A172 (cell line): ENCODE measurements at places on chromosomes 7 and 10.

DNA sequence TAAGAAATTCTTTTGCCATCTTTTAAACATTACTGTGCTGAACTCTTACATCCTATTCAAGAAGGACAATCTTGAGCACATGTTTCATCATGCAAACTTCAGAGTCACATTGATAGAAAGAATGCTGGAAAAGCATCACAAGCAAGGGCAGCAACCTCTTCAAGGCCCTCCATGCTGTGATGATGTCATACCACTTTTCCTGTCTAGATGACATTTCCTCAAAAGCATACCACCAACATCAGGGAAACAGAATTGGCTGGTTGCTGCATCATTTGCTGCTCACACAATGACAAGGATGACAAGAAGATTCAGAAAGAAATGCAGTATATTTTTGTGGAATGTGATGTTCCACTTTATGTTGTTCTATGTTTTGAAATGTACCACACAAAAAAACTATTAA, 37.6 kb downstream of the CYP2C8 start:
- no peak for DNase-seq

GRCh38 chr10:34092891-34093290, 722.2 kb downstream of the PARD3 start:
- no peak for DNase-seq

DNA sequence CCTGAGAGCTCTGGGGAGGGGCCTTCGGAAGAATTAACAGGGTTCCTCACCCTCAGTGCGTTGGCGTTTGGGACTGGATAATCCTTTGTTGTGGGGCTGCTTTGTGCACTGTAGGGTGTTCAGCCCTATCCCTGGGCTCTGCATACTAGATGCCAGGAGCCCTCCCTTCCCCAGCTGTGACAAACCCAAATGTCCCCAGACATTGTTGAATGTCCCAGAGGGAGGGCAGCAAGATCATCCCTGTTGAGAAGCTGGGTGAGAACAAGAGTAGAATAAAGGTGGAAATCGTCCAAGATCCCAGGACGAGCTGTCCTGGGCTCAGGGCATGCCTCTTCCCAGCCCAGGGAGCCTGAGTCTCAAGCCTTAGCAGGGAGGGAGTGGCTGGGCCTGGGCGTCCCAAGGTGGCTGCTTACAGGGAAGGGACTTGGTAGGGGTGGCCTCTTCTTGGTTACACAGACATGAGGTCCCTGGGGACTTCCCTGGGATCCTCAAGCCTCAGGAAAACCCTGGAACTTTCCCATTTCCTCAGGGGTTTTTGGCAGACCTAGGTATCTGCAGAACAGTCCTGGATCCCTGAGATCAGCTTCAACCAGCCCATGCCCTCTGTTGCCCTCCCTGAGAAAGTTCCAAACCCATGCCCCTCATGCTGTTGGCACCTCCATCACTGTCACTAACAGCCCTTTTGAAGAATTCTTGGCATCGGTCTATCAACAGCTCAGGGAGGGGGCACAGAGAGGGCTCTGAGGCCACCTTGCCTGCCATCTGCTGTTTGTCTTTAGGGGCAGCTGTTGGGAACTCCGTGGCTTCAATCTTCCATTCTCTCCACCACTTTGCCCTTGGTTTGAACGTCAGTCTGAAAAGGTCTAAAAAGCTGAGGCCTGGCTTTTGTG, 53.7 kb downstream of the GOLGA7B start:
- DNase-seq = no peak

- DNase-seq = peak; percentile 19
Observed at GRCh38 chr7:64630496-64630895, 35.4 kb upstream of the ZNF107 start.

DNA sequence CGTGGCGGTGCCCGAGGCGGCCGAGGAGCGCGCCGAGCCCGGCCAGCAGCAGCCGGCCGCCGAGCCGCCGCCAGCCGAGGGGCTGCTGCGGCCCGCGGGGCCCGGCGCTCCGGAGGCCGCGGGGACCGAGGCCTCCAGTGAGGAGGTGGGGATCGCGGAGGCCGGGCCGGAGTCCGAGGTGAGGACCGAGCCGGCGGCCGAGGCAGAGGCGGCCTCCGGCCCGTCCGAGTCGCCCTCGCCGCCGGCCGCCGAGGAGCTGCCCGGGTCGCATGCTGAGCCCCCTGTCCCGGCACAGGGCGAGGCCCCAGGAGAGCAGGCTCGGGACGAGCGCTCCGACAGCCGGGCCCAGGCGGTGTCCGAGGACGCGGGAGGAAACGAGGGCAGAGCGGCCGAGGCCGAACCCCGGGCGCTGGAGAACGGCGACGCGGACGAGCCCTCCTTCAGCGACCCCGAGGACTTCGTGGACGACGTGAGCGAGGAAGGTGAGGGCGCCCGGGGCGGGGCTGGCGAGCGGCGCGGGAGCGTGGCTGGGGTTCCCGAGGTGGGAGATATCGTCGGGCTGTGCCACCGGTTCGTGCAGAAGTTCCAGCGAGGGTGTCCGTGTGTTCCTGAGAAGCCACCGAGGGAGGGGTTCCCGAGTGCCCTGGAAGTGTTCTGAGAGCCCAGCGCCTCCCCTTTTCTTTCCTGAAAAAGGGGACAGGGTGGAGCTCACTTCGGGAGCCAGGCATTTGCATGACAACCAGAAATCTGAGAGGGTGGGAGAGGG, 495 bp downstream of the EIF3B start:
- DNase-seq = peak; percentile 21

DNA sequence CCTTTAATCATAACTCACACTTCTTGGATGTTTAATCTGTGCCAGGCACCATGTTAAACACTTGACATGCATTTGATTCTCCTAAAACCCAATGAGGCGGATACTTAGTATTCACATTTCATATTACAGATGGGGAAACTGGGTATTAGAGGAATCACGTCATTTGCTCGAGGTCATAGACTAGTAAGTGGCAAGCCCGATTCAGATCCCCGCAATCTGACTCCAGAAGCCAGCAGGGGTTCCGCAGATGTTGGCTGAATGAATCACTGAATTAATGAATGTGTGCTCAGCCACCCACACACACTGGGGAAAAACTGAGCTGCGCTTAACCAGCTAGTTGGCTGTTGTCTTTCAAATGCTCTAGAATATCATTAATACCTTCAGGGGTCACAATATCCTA, 22.5 kb upstream of the ENO4 start:
- peak; percentile 18 for DNase-seq

DNA sequence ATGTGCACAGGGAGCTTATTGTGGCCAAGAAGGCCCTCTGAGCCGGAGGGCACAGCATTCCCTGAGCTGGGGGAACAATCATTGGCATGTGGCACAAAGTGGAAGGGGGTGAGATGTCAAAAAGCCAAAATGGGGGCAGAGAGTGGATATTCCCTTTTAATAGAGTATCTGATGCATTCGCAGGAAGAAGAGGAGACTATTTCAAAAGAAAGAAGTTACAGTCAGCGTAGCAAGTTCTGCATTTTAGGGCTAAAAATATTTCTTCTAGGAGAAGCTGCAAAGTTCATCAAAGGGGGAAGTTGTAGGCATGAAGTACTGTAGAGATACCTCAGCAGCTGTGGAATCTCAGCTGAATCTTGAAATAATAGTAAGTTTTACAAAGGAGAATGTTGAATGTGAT, 136.0 kb upstream of the WDR11 start:
- no peak for DNase-seq

DNA sequence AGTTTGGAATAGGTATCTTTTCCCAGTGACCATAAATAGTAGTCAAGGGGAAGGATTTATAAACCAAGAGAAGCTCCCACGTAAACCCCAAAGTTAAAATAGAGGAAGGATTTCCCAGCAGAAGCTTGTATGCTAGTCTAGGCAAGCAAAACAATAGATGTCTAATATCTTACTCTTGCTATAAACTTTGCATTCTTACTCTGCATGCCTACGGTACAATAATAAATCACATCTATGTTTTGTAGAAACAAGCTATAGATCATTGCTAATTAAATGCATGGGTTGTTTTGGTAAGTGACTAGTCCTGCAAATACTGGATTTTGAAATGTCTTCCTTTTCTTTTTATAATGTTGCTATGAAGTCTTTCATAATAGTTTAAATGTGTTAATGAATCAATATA, 585.5 kb downstream of the INHBA start:
- DNase-seq = no peak

DNA sequence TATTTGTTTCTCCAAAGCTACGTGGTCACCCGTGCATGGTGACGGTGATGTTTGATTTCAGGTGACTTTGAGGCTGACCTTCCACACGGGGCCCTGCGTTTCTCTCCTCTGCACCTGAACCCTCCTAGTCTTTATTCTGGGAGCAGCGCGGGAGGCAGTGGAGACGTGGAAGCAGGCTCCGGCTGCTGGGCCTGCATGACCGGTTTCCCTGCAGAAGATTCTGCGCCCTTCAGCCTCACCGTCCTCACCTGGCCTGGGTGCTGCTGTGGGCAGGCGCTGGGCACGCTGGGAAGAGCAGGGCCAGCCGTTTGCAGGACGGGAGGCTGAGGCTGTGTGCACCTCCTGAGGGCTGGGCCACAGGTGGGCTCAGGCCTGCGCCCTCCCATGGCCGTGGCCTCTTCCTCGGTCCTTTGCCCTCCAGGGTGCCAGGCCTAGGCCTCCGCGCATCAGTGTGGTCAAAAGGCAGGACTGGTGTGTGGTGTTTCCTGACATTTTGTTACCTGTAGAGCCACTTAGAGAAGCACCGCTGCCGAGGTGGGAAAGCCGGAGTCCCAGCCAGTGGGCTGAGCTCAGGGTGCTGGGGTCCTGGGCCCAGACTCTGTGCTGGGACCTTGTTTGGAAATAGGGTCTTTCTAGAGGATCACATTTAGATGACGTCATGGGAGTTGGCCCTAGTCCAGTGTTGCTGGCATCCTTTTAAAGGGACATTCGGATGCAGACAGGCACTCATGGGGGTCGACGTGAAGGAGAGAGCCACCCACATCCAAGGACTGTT, 478.3 kb downstream of the DNAJB6 start:
- DNase-seq = no peak

GRCh38 chr10:50622706-50623662, 772 bp downstream of the SGMS1 start:
- DNase-seq = no peak

DNA sequence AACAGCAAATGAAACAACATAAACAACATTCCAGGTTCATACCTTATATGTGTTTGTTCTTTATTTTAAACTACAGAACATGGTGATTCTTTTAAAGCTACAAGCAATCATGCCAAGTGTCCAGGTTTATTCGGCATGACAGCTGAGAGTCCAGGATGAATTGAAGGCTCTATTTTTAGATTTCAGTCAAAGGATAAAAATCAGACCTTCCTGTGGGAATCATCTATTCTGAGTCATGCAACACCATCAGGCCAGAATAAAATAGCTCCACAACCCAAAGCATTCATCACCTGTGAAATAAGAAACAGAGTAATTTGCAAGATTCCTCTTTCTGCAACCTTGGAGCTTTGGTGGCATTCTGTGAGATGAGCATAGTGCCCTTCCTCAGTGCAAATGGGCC, 292.4 kb upstream of the MYO3A start:
- peak; percentile 4 for DNase-seq

GRCh38 chr7:124667312-124668153, 98.1 kb downstream of the GPR37 start:
- DNase-seq = peak; percentile 45

DNA sequence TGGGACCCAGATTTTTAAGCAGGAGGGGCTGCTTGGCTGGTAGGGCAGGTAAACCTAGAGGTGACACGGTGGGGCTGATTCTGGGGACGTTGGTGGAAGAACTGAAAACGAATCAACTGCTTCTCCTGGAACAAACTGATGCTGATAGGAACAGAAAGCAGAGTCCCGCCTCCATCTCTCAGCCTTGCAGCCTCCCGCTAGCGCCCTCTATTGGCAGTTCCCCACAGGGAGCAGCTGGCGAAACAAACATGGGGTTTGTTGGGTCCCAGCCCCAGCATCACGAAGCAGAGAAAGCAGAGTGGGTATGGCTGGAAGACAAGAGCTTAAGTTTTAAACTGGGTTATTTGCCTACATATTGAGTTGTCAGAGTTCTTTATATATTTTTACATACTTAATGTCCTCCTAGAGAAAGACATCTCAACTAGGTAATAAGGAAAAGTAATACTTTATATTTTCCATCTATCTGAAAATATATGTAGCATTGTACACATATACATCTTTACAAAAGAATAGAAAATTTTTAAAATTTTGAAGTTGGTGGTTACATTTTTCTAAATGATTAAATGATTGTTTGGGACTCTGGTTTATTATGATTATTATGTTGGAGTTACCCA, 42.3 kb upstream of the FOXI2 start:
- DNase-seq = peak; percentile 26

DNA sequence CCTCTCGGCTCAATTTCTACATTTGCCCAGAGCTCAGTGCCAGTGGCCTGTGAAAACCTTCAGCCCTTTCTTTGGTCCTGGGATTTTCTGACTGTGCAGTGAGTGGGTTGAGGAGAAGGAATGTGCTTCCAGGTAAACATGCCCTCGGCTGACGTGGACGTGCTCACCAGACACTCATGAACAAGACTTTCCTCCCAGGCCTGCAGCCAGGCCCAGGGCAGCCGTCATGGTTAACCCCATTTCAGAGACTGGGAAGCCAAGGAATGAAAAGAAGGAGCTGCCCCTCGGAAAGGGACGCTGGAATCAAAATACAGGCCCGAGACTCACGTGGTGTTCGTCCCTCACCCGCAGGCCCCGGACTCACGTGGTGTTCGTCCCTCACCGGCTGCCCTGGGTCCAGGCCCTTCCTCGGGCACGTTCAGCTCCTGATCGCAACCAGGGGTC, 8.8 kb upstream of the CALML5 start:
- no peak for DNase-seq

DNA sequence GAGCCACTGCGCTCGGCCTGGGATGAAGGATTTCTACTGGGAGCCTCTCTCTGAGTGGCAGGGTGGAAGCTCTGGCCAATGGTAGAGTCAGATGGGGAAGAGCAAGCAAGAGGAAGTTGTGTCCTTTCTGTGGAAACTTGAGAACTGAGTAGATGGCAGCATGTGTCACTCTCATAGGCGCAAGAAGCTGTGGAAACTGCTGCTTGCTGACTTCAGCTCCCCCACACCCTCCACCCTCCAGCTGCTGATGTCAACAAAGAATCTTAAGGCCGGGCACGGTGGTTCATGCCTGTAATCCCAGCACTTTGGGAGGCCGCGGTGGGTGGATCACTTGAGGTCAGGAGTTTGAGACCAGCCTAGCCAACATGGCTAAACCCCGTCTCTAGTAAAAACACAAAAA, 39.8 kb upstream of the SRGN start:
- no peak for DNase-seq
